ENCODE measurements at places on chromosomes 2 and 18.

DNA sequence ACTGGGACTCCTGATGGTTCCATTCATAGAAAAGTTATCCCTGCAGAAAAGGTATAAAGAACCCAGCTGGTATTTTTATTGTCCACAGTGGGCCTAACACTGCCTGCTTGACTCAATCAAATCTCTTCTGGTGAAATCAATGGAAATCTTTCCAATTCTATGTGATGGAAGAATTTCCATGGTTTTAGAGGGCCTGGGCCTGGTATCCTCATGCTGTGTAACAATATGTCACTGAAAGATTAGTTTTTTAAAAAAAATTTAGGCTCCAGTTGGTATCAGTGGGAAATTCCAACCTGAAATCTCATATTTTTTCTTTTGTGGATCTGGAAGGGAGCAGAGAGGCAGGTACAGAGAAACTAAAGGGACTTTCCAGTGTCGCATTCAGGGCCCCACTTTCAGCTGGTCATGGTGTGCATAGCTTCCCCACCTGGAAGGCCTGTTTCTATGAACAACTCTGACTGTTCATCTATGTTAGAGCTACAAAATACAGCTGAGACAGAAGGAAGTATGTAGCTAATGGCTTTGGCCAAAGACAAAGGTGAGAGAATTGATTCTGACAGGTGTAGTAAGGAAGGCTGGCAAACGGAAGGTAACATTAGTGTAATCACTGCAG lies 20.9 kb downstream of the NEB start:
- no peak for DNase-seq

DNA sequence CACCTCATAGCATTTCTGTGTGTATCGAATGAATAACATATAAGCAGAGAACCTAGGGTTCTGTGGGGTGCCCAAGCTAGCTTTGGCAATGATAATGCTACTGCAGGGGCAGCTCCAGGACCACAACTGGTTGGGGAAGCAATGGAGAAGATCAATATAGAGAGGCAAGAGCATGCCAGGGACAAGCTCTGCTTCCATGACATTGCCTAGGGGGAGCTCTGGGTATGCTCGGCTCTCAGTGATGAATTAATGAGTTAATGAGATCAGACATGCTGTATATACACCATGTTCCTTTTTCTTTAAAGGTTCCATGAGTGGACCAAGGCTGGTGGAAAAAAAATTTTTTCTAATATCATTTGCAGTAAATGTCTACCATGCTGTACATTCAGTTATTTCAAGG lies 618.4 kb downstream of the BCL11A start:
- no peak for DNase-seq

DNA sequence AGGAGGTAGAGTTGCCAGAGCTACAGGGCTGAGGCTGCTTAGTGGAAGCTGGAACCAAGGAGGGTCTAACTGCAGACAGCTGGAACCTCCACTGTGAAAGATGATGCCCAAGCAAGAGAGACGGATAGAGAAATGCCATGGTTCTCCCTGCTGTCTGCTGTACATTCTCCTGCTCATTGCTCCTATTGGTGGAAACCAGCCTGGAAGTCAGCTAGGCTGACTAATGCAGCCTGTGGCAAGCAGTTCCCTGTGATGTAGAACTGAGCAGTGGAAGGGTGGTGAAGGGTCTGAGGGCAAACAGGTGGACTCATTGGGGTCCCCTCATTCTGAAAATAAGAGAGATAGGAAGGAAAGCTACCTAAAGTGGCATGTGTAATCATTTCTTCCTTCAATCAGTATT lies 563.6 kb downstream of the SLC4A3 start:
- DNase-seq: peak; percentile 34

DNA sequence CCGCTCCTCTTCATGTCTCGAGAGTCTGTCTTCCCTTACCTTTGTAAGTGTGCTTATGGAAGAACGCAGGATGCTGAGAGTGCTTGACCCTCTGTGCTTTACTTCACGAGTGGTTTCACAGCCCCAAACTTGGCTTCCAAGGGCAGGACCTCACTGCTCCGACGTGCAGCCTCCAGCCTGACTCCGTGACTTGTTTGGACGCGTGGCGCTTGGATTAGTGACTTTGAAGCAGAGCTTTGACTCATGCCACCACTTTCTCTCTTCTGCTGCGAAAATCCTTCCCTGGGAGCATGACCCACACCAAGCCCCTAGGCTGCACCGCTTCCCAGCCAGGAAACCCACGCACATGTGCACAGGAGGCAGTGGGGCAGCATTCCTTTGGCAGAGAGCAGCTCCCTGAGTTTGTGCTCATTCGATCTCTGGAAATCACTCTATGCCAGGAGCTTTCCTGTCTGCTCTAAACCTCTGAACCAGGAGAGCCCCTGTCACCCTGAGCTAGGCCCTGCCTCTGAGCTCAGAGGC lies 207.8 kb upstream of the HS6ST1 start:
- DNase-seq: no peak

- DNase-seq: no peak
Measured at GRCh38 chr2:8215982-8216381, 465.9 kb upstream of the ID2 start.

- peak; percentile 4 for DNase-seq
Measured at GRCh38 chr2:30265052-30266015, 34.0 kb downstream of the LBH start.

GRCh38 chr2:236769981-236770671 lies 200.5 kb downstream of the ACKR3 start:
- peak; percentile 97 for DNase-seq

GRCh38 chr18:11809895-11810294 lies 41.3 kb upstream of the CHMP1B start:
- no peak for DNase-seq

- DNase-seq: no peak
Measured at GRCh38 chr2:120990451-120990871, 254.8 kb downstream of the GLI2 start.

- no peak for DNase-seq
Measured at GRCh38 chr2:17578466-17578928, 38.0 kb downstream of the VSNL1 start.

DNA sequence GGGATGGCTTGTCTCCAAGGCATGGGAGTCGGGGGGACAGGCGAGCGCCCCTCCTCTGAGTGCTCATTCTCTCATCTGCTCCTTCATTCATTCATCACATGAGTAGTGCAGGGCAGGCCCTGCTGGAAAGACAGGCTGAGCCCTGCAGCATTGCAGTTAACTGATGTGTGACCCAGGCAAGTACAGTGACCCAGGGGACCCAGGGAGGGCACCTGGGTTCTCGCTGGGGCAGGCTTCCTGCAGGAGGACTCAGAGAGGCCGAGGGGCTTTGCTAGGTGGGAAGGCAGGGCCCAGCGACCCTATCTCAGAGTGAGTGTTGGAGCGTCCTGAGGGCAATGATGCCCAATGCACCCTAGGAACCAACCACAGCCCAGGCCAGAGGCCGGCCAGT lies 30.6 kb downstream of the HJURP start:
- DNase-seq: no peak

DNA sequence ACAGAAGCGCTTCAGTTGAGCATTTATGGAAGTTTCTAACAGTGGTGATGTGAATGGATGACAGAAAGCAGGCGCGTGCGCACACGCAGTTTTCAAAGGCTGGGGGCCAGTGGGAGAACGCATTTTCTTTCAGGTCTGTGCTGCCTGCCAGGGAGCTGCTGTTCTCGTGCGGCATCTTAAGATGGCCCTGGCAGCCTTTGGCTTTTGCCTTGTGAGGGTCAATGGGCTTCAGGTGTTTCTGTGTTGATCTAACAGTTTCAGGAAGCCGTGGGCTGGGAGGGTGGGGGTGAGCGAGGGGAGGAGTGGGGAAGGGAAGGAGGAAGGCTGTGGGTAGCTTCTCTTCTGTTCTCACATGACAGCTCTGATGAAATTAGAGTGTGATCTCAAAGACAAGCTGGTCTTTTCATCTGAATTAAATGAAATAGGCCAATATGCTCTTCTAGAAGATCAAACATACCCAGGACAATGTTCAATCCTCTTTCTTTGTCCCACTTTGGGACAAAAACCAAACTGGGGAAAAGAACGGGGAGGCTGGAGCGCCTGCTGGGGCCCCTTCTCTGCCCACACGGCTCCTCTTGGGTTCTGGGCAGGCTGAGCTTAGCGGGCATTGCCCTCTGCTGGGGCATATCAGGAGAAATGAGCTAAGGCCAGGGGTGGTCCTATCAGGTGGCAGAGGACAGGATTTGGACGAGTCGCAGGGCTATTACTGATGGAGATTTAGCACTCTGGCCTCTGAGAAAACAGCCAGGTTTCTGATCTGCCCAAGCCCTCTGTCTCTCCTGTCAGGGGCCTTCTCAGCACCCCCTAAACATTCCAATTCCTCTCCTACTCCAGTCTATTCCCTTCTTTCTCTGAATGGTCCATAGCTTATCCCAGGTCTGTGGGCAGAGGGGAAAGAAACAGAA lies 126.2 kb upstream of the LGALSL start:
- DNase-seq: peak; percentile 38

GRCh38 chr2:177038787-177039484 lies 173.7 kb upstream of the HNRNPA3 start:
- DNase-seq: no peak

GRCh38 chr2:86078774-86079545 lies 26.7 kb downstream of the POLR1A start:
- DNase-seq: peak; percentile 42

DNA sequence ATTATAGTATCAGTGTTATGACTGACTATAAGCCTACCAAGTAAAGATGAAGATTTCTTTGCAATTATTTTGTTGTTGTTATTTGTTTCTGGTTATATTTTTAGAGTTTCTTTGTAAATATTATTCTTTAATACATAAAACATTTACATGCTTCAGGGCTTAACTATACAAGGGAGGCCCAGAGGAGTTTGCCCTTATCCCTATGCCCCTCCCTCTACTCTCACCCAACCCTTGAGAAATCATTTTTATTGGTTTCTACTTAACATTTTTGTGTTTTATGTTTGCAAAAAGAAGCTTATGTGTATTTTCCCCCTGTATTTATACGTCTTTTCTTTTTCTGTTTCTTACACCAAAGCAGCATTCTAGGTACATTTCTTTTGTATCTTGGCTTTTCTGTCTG lies 30.5 kb downstream of the MRPS9 start:
- no peak for DNase-seq

DNA sequence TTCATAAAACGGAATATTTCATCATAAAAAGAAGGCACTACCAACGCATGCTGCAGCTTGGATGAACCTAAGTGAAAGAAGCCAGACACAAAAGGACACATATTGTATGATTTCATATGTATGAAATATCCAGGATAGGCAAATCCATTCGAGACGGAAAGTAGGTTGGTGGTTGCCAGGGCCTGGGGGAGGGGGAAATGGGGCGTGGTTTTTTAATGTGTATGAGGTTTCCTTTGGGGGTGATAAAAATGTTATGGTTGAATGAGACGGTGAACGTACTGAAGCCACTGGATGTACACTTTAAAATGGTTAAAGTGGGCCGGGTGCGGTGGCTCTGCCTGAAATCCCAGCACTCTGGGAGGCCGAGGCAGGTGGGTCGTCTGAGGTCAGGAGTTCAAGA lies 20.0 kb upstream of the SPATA3 start:
- DNase-seq: no peak

GRCh38 chr2:138059487-138060300 lies 95.4 kb downstream of the HNMT start:
- DNase-seq: no peak

- no peak for DNase-seq
Measured at GRCh38 chr2:174014011-174014698, 49.0 kb upstream of the SP3 start.

GRCh38 chr2:98948956-98949739 lies 13.1 kb upstream of the CRACDL start:
- DNase-seq: no peak

DNA sequence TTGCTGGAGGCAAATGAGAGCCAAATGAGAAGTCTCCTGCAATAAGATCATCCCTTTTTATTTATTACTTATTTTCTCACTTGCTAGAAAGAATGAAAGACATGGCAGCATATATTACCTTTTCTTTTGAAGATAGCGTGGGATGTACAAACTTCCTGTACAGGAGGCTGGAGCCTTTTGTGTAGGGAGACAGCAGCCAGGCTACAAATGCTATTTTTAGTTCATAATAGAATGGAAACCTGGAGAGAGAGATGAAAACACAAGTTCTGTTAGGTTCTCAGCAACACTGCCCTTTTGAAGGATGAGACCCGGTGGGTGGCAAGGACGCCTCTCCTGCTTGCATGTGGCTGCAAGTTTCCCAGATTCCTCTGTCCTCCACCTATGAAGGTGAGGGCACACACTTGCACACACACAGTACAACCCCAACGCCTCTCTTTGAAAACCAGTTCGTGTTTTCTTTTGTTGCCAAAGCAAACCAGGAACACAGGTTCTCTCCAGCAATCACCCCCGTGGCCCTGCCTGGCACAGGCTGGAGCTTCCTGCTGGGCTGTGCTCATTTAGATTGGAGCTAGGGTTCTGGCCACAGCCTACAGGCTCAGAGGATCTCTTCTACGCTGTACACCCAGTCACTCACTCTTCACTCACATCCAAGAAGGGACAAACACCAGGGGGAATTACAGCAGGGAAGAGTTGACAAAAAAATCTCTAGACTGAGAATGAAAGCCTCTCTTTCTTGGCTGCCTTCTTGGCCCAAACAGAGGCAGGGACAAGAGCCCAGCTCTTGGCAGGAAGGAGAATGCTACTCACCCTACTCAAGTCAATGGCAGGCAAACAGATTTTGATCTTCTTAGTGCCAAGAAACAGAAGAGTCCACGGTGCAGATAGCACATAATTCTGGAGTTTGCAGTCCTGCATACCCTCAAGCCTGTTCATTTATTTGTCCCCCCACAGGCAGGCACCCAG lies 55.6 kb downstream of the MRPL35 start:
- no peak for DNase-seq

DNA sequence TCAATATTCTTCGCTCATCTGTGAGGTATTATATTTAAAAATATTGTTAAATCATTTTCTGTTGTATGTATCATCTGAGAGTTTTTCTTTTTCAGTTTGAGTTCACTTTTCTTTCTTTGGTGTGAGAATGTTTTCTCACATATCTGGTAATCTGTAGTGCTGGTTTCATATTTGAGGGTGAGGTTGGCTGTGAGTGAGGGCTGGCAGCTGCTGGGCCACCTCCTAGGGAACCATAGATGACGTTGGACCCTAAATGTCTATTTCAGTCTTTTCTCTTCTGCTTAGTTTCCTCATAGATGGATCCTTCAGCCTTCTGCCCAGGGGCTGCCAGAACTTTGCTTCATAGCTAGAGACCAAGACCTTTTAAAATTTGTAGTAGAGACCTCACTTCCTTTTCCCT lies 33.5 kb downstream of the MGAT5 start:
- DNase-seq: no peak

- no peak for DNase-seq
Measured at GRCh38 chr2:229446350-229446749, 175.3 kb upstream of the PID1 start.

- DNase-seq: peak; percentile 43
Measured at GRCh38 chr2:96832754-96833507, 10.9 kb downstream of the ANKRD23 start.

GRCh38 chr18:74149878-74150277 lies 1.6 kb downstream of the TIMM21 start:
- no peak for DNase-seq

DNA sequence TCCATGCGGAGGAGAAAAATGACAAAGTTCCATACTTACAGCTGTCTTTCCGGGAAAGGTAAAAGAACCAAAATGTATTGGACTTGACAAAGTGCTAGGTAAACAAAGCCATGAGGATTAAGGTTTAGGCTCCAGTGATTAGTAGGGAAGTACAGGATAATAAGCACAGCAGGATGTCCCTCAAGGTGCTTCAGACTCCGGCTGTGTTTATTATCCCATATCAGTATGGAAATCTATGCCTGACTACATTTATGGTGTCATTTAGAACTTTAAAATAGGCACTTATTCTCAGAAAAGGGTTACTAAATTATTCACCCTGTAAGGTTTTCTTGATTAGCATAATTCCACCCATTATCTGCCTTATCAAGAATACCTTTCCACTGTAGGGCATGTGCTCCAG lies 136.3 kb upstream of the CCDC68 start:
- DNase-seq: no peak
